ENCODE measurements at places on chromosomes 13 and 19. TPM values are rescaled to one million over a fixed set of nuclear protein-coding genes. Genes with fewer than 3 reads are reported as not detected.
A peak's percentile ranks its signal among the peaks of the same experiment; 100 is the strongest.

The GNG8 gene
- total RNA-seq = not detected

The DUXA gene
- not detected for total RNA-seq

GRCh38 chr13:99386911-99387788 lies 80.0 kb upstream of the GPR183 start:
- peak; percentile 68 for DNase-seq

DNA sequence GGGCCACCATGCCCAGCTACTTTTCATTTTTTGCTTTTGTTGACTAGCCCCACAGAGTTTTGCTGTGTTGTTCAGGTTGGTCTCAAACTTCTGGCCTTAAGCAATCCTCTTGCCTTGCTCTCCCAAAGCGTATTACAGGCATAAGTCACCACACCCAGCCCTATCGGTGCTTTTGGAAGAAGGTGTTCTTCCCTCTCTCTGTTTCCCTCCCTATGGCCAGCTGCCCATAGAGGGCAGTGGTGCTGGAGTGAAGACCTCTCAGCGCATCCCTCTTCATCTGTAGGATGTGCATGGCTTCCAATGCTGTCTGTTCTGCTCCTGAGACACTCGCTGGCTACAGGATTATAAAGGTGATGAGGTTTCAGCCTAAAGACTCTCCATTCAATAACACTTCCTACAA lies 1.3 kb upstream of the CD22 start:
- DNase-seq = peak; percentile 36

GRCh38 chr13:98478189-98479129 lies 98.4 kb downstream of the STK24 start:
- no peak for DNase-seq

Data from HT-29 (cell line).